ENCODE measurements at places on chromosomes 6 and 20.

DNA sequence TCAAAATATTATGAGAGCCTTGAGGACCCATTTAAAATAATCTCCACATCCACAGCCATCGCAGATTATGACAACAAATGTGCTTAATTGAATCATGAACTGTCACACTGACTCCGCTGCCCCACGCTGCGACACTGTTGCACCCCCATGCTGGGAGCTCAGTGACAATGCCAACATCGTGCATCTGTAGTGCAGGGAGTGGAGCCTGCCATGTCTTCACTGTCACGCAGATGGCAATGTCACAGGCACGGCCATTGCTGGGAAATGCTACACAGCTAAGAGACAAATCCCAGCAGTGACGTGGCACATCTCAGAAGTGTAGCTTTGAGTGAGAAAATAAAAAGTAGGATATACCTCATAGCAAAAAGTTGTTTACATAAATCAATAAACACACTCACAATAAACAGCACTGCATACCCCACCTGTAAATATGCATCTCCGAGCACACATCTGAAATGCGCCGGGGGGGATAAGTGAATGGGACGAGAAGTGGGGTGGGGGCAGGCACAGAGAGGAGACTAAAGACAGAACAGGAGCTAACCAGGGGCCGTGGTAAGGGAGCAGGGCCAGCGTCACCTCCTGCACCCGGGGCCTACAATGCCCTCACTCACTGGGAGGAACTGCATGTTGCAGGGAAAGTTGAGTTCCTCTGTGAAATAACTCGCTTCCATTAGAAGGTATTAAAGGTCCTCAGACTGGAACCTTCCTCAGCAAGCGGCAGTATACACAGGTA lies 349.9 kb downstream of the THBS2 start:
- no peak for DNase-seq

- DNase-seq: no peak
Measured at GRCh38 chr6:3738381-3739131, 13.0 kb downstream of the PXDC1 start.

- peak; percentile 51 for DNase-seq
Measured at GRCh38 chr20:8213831-8214587, 81.9 kb downstream of the PLCB1 start.

DNA sequence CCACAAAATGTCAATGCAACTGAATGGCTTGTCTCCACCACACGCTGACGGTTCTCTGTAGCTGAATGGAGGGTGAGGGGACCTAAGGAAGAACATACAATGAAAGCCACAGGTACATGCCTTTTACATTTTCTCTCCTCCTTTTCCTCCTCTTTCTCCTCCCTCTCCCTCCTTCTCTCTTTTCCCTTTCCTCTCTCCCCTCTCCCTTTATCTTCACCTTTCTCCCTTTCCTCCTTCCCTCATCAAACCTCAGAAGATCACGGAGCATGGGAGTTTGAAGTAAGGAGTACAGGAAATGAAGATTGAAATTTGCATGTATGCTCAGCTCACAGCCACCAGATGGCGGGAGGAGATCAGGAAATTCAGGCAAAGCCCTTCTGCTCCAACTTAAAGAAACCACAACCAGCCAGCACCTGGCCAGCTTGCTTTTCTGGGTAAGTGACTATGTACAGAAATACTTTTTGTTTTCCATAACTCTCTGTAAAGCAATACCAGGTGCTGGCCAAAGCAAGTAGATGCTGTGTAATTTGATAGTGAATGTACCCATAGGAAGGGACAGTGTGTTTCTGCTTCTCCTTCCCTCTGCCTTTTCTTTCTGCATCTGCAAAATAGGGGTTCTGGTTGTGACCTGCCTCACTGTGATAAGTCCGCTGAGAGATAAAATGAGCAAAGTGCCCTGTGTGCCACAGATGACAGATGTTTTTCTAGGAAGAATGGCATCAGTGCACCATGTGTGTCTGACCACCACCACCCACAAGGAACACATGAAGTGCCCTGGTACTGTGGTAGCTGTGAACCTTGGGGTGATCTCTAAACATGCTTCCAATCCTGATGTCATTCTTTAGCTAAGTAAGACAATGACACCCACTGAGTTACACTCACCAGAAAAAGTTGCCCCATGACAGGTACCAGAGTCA lies 18.6 kb upstream of the FOXO3 start:
- peak; percentile 68 for DNase-seq

DNA sequence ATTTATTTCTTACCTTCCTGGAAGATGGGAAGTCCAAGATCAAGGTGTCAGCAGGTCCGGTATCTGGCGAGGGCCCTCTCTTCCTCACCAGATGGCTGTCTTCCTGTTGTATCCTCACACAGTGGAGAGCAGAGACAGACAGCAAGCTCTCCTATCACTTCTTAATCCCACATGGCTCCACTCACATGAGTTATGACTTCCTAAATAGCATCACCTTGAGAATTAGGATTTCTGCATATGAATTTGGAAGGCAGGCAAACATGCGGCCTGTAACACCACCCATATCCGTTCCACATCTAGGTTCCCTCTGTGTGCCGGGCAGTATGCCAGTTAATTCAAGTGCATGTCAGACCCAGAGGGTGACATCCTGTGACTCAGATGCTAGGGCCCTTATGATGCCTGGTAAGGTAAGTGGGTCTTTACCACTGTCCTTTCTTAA lies 2.1 kb downstream of the RAET1E start:
- DNase-seq: peak; percentile 20

DNA sequence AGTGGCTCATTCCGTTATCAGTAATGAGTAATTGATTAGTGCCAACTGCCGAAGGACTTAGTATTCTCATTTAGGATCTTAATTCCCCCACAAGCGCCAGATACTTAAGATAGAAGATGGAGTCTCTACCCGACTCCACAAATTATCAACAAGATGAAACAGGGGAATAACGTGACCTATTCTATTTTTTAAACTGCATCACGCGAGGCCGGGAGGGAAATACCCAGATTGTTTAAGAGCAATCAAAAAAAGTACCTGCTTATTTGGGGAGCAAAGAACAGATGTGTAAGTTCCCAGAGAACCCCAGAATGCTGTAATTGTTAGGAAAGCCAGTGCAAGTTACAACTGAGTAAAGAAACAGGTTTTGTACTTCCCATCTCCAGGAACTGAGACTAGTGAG lies 1.1 kb upstream of the MAP3K5 start:
- DNase-seq: no peak

- no peak for DNase-seq
Measured at GRCh38 chr6:120348926-120349325, 985.4 kb downstream of the TBC1D32 start.

DNA sequence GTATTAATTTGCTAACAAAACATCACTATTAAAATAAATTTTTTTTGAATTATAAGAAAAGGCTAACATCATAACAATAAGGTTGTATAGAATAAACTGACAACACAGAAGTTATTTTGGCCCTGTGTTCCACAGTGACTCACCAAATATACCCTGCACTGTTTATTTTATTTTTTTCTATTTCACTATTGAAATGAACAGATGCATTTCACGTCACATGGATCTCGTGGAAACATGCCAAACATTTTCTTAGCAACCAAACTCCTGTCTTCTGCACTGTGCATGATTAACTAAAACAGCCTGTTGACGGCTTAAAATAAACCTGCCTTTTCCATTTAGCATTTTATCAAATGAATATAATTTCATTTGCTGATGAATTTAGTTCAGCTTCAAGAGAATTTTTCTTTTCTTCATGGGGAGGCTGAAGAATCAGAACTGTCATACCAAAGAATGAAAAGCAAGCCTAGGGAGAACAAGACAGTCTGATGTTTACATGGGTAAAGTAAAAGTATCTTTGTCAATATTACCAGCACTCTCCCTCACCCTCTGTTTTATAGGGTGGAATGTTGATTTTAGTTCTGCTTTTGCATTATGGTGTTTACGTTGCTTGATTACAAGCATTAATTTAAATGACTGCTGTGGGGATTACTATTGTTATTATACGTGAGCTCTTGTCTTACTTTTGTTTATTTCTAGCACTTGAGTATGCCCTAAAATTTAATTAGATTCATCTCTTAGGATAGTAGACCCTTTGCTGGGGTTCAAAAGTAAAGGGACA lies 115.3 kb downstream of the LCA5 start:
- DNase-seq: no peak

- DNase-seq: no peak
Measured at GRCh38 chr20:17469246-17470030, 61.7 kb downstream of the BFSP1 start.

DNA sequence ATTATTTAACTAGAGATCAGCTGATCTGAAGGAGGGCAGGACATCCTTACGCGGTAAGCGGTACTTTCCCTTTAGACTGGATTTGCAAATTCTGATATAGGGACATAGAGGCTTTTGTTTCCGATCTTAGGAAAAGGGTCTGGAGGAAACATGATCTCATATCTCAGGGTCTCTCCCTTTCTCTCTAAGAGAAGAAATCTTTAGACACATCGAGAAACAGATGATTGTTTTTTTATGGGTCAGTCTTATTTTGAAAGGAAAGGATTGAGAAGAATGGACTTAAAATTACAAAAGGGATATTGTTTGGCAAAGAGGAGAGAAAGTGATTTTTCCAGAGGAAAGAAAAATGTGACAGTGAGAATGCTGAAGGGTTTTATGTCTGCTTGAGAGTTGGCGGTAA lies 83.9 kb upstream of the OGFRL1 start:
- DNase-seq: no peak

DNA sequence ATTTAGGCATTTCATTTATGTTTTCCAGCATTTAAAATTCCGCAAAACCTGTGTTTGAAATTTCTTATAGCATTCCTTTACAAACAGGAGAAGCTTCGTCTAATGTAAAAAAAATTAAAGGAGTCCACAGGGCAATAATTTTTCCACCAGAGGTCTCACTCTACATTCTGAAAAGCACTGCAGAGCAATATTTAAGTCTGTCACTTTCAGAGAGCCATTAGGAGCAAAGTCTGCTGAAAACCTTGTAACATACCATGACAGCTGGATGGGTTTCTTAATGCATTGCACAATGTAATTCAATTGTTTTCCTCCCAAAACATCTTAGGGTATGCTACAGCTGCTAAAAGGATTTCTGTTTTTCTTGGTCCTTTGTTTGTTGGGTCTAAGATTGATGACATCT lies 18.0 kb downstream of the BAG2 start:
- DNase-seq: no peak

DNA sequence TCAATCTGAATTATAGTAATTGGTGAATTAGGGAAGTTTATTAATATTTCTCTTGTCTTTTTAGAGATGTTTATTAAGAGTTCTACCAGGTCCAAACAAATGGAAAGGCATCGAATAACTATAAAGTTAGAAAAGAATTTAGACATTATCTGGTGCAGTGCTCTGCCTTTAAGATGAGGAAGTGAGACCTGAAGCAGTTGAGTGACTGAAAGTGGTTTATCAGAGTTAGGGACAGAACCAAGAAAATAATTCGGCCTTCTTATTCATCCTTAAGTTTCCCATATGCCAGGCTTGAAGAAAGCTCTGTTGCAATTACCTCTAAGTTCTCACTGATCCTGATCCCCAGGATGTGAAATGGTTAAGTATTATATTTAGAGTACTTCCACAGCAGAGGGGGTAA lies 94.2 kb upstream of the FLRT3 start:
- DNase-seq: no peak

- DNase-seq: no peak
Measured at GRCh38 chr20:59046862-59047261, 4.3 kb upstream of the PRELID3B start.

DNA sequence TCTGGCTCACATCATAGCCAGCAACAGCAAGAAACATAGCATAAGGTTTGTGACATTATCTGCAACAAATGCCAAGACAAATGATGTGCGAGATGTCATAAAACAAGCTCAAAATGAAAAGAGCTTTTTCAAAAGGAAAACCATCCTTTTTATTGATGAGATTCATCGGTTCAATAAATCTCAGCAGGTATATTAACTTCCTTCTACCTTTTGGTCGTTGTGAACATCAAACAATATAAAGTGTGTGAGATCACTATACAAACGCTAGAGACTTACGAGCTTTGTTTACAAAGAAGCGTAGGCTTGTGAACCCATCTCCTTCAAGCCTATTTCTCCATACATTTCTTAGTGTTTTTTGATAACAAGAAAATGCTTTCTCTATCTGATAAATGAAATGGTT lies 3.5 kb downstream of the WRNIP1 start:
- no peak for DNase-seq

DNA sequence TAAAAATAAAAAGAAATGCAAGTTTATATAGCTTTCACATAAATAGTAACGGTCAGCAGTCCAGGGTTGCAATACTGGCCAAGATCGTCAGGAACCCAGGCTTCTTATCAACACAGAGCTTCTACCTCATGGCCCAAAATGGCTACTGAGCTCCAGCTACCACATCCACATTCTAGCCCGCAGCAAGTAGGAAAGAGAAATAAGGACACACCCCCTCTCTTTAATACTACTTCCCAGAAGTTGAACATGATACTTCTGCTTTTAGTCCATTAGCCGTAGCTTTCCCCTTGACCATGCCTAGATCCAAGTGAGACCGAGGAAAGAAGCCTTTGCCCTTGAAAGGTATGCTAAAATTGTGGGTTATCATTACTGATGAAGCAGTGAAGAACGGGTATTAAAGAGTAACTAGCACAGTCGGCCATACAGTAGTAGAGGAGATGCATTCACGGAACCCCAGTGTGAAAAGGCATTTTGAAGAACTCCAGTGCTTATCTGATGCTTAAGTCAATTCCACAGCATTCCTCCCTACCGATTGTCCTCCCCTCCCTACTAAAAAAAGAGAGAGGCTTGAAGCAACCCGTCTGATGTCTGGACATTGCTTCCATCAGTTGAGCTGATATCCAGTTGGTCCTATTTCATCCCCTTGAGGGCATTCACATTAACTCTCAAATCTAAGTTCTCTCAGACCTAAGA lies 226.9 kb upstream of the RREB1 start:
- DNase-seq: no peak

DNA sequence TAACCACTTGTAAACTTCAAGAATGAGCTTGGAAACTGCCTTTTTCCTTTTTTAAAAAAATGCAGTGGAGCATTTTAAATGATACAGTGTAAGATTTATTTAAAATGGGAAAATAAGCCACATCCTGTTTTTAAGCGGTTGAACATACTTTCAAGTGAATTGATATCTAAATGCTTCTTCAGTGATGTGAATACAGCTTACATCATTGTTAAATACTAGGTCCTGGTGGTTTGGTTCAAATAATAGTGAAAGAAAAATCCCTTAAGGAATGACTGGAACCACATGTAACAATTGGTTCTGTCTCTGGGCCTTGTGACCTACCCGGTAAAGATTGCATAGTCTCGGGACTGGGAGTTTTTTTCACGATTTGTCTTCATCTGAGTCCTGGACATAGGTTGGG lies 44.2 kb downstream of the BMP6 start:
- no peak for DNase-seq

DNA sequence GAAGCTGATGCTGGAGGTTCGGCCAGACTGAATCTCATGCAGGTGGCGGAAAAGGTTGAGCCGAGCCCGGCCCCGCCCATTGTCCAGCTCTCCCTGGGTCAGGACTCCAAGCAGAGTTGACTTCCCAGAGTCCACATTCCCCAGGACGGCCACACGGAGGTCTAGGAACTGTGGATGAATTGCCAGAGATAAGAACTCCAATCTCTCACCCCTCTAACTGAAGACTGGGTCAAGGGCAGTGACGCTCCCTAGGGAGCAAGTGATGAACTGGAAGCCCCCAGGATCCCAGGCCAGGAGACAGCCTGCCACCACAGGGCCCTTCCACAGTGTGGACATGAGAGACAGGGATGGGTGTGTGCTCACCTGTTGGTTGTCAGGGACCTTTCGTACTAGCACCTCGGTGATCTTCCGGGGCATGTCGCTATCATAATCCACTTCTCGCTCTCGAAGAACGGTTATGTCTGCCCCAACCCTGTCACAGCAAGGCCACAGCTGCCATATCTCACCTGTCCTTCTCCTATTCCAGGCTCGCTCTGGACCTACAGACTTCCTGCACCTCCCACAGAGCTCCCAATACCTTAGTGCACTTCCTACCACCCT lies 3.6 kb downstream of the GTPBP2 start:
- DNase-seq: no peak
